ENCODE measurements at places on chromosomes 5 and 9. TPM values are rescaled to one million over a fixed set of nuclear protein-coding genes. Genes with fewer than 3 reads are reported as not detected.

GRCh38 chr5:118653872-118654271 is 334.5 kb downstream of the DTWD2 start:
- DNase-seq, result no peak

GRCh38 chr5:82676661-82677060 is 398.5 kb upstream of the RPS23 start:
- no peak for DNase-seq

The ACTL7A gene
- total RNA-seq, result not detected

DNA sequence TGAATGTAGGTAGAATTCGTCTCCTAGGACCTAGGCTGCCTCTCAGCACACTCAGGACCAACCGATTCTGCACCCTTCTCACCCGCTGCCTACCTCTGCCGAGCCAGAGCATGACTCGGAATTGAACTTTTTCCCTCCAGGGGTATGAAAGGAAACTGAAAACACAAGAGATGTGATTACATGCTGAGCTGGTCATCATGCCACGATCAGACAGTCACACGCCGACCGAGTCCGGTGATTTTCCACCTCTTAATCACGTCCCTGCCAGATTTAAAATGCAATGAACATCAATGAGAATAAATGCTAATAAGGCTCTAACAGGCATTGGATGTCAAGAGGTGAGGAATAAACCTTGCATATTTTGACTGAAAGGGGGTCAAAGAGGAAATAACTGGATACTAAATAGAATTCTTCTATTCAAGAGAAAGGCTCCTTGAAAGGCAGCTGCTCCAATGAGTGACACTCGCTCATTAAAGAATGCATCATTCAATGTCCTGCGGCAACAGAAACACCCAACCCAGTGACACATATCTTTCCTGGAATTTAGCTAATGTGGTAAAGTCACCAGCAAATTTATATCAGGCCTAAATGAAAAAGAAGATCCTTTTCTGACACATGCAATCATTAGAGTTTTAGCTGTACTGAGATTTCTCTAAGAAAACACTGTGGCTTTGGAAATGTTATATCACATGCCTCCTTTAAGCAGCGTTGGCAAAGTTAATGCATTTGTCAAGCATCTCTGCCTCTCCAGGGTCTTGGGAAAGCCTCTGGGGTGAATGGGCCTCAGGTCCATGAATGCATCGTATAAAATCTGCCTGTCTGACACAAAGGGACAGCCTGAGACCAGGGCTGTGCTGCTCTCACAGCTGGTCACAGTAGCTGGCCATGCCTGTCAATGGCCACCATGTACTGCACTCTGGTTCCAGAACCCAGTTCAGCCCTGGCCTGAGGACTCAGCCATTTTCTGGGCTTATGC is 128.7 kb downstream of the SPOCK1 start:
- no peak for DNase-seq

DNA sequence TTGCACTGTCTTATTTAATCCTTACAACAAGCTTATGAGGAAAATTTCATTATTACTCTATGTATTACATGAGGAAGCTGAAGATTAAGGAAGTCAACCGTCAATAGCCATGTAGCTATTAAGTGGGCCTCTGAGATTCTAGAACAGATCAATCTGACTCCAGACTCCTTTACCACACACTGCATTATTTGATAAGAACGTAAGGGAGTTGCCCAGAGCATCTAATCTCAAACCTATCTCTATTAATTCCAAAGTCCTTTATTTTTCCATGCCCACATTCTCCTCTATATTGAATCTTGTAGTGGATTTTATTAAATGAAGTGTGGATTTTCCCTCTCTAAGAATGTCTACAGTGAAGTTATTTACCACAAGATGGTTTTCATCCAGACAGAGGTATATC is 118.2 kb upstream of the MTAP start:
- DNase-seq, result no peak

GRCh38 chr5:14443671-14444093 is 137.9 kb upstream of the OTULINL start:
- no peak for DNase-seq

The LPAR1 gene
- 12.4 TPM for total RNA-seq

The PCDHB7 gene
- 0.55 TPM for total RNA-seq

GRCh38 chr5:133736512-133736911 is 124.2 kb upstream of the FSTL4 start:
- DNase-seq, result no peak

- DNase-seq, result no peak
These were observed 538.2 kb downstream of the CCDC171 start for GRCh38 chr9:16090907-16091629.

The FAF2 gene
- total RNA-seq, result 13.0 TPM

The TLX3 gene
- not detected for total RNA-seq

GRCh38 chr5:180128671-180129261 is 57.2 kb upstream of the RNF130 start:
- DNase-seq, result no peak

The TTC23L gene
- not detected for total RNA-seq

Data from left ventricle myocardium inferior (tissue), 1 donor.